B cell (primary cell): ENCODE measurements at places on chromosomes 4 and X.

DNA sequence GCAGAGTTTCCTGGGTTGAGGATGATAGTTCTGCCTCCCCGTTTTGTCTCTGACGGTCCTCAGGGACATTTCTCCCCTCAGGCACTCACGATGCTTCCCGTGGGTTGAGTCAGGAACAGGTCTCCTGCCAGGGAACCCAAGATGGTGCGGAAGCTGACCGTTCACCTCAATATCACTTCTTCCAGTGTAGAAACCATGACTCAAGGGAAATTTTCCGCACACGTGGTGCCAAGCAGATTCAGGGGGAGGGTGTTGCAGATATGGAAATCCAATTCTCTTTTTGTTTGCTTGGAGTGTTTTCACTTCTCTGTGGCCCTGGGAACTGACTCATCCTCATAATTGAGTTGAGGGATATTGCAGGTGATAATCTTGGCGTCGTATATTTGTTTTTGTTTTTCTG, 46.7 kb downstream of the CXorf49B start:
- DNase-seq = no peak
- no peaks in the 10 kb centered on the region for H3K27me3 ChIP-seq
- H3K36me3 ChIP-seq = no peaks in the 10 kb centered on the region
- no peak overlapping the region for H3K27ac ChIP-seq
- H3K4me3 ChIP-seq = no peak overlapping the region
- H3K4me1 ChIP-seq = no peaks in the 10 kb centered on the region

DNA sequence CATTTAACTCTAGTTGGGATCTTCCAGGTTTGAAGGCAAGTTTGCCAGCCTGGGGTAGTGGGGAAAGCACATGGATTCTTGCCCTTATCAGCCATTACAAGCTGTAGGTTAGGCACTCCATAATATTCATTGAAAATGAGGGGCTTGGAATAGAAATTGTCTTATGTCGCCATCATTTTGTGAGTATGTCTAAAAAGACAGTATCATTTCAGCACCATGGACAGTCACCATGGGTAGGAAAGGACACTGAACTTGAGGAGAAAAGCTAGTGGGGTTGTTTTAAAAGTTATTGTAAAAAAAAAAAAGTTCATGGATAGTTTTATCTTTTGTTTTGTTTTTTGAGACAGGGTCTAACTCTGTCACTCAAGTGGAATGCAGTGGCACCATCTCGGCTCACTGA, 356.1 kb downstream of the HNRNPD start:
- no peaks in the 10 kb centered on the region for H3K4me1 ChIP-seq
- H3K27ac ChIP-seq = no peak overlapping the region
- no peak overlapping the region for H3K4me3 ChIP-seq
- H3K27me3 ChIP-seq = peaks cover 3% of the 10 kb centered on the region
- no peak for DNase-seq

GRCh38 chrX:46683048-46683447, 75.9 kb downstream of the SLC9A7 start:
- no peak overlapping the region for H3K4me3 ChIP-seq
- H3K36me3 ChIP-seq = peaks cover 14% of the 10 kb centered on the region
- no peaks in the 10 kb centered on the region for H3K27me3 ChIP-seq
- no peak overlapping the region for H3K27ac ChIP-seq
- no peaks in the 10 kb centered on the region for H3K4me1 ChIP-seq

DNA sequence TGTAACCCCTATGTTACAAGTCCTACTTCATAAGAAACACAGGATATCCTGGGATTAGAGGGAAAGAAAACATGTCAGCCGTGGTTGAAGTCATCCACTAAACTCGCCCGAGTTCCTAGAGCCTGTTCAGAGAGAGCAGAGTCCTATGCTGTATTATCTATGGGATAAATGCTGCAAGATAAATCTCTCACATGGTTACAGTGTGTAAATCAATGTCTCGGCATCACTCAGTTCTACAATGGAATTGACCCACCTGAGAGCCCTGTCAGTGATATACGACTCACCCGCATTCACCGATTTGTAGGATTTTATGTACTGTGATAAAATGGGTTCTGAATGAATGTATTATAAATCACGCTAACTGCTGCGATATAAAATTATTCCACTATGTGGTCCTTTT, 127.8 kb upstream of the ANXA3 start:
- H3K4me1 ChIP-seq = no peaks in the 10 kb centered on the region
- DNase-seq = no peak
- no peak overlapping the region for H3K27ac ChIP-seq
- no peaks in the 10 kb centered on the region for H3K36me3 ChIP-seq

DNA sequence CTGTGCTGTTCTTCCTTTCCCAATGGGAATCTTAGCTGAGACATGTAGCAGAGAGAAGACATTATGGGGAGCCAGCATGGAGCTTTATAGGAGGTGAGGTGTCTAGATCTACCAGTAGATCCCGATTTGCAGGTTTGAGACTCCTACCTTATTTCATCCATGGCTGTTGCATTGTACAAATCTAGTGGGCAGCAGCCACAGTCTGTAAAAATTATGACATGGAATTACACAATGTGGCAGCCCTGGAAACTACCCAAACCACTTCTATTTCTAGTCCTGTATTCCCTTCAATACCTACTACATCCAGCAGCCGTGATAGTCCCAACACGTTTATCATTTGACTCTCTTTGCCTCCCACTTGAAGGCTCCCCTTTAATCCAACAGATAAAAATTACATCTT, 8.1 kb downstream of the ATP7A start:
- no peaks in the 10 kb centered on the region for H3K27me3 ChIP-seq
- H3K27ac ChIP-seq = no peak overlapping the region
- no peak for DNase-seq
- H3K4me3 ChIP-seq = no peak overlapping the region

GRCh38 chr4:176575141-176575730, 217.5 kb downstream of the VEGFC start:
- no peak overlapping the region for H3K4me3 ChIP-seq
- no peak overlapping the region for H3K27ac ChIP-seq
- DNase-seq = no peak
- no peaks in the 10 kb centered on the region for H3K36me3 ChIP-seq
- H3K27me3 ChIP-seq = no peaks in the 10 kb centered on the region
- no peaks in the 10 kb centered on the region for H3K4me1 ChIP-seq

DNA sequence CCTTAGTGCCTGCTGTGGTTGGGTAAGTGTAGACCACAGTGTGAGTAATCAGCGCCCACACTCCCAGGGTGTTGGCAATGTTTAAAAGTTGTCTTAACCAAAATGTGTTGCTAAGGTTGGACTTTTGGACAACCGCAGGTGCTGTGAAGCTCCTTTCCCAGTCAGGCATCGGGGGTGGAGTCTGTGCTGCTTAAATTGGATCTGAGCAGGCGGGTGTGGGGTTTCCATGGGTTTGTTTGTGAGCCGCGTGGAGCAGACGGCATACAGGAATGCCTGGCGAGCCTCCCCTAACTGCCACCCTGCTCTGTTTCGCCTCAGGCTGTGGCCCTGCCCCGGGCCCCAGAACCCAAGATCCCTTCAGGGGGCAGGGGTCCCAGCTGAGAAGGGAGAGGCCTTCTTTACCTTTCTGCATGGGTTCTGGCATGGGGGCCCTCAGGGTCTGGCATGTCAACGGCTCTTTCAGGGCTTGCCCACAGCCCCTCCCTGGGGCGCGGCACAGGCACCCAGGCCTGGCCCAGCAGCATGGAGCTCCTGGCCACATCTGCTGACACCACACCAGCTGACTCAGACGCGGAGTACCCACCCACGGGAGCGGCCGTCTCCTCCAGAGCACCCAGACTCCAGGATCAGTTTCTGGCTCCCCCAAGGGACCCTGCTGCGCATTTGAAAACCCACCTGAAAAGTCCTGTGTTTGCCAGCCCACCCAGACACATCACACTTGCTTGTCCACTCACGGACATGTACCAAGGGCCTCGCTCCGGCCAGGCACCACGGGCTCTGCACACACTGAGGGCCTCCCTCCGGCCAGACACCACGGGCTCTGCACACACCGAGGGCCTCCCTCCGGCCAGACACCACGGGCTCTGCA, 5.1 kb upstream of the SPON2 start:
- H3K4me1 ChIP-seq = peaks cover 2% of the 10 kb centered on the region
- H3K27ac ChIP-seq = no peak overlapping the region
- no peaks in the 10 kb centered on the region for H3K36me3 ChIP-seq
- H3K4me3 ChIP-seq = no peak overlapping the region
- H3K27me3 ChIP-seq = no peaks in the 10 kb centered on the region

- H3K27ac ChIP-seq = no peak overlapping the region
Measured at GRCh38 chr4:25888781-25889180, 25.2 kb upstream of the SMIM20 start.

GRCh38 chr4:177079327-177079726, 230.3 kb upstream of the NEIL3 start:
- DNase-seq = no peak
- no peaks in the 10 kb centered on the region for H3K27me3 ChIP-seq
- H3K4me3 ChIP-seq = no peak overlapping the region
- H3K27ac ChIP-seq = no peak overlapping the region

- peaks cover 31% of the 10 kb centered on the region for H3K4me1 ChIP-seq
- no peaks in the 10 kb centered on the region for H3K27me3 ChIP-seq
- no peaks in the 10 kb centered on the region for H3K36me3 ChIP-seq
- H3K27ac ChIP-seq = peak overlapping the region; percentile 89
Measured at GRCh38 chrX:40094041-40094899, 3.5 kb downstream of the BCOR start.

- no peaks in the 10 kb centered on the region for H3K4me1 ChIP-seq
- H3K36me3 ChIP-seq = no peaks in the 10 kb centered on the region
- H3K27me3 ChIP-seq = no peaks in the 10 kb centered on the region
- no peak overlapping the region for H3K27ac ChIP-seq
- DNase-seq = no peak
- no peak overlapping the region for H3K4me3 ChIP-seq
Measured at GRCh38 chrX:97854086-97854485, 970.4 kb downstream of the RPA4 start.

- no peaks in the 10 kb centered on the region for H3K4me1 ChIP-seq
- no peaks in the 10 kb centered on the region for H3K27me3 ChIP-seq
- H3K4me3 ChIP-seq = no peak overlapping the region
- no peak for DNase-seq
Measured at GRCh38 chr4:42608551-42608950, 48.4 kb downstream of the ATP8A1 start.

DNA sequence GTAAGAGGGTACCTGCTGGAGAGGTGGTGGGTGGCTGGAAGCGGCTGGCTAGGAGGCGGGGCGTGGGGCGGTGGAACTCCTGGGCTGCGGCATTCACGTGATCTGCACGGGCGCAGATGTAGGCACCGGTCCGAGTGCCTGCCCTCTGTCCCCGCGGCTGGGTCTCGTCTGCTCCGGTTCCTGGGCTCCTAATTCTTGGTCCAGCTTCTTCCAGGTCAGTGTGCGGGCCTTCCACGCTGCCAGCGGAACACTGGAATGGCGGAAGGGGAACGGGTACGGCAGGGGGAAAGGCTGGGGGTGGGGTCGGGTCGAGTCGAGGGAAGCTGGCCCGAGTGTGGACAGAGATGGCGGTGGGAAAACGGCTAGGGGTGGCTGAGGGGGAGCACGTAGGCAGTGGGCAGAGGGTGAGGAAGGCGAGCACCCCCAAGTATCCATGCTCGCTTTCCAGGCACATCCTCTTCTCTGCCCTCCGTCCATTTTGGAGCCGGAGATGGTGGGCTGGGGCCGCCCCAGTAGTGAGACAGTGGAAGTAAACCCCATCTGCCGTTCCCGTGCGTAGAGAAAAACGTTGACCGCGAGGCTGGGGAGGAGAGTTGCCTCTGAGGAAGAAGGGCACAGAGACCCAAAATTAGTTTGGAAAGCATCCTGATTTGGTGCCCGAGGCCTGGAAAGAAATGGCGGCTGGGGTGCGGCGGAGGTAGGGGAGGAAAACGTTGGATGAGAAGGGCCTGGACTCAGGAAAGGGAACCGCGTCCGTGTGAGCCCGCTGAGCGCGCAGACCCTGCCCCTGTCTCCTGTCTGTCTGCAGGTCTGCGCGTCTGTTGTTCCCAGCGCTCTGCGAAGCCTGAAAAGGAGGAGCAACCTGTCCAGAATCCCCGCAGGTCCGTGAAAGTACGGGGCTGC, at the start of gene TCEAL4:
TCEAL4 (plus strand) TSS at position 105 of the 903 bp plus-strand sequence. CDS start 1,161 bp downstream, outside the sequence.
- no peaks in the 10 kb centered on the region for H3K36me3 ChIP-seq
- H3K4me1 ChIP-seq = peaks cover 8% of the 10 kb centered on the region
- peak within 1 kb of the TSS; percentile 68 for H3K4me3 ChIP-seq
